ENCODE measurements at places on chromosomes 11 and 22.

- no peak for DNase-seq
Observed at GRCh38 chr11:132186699-132187098, 816.3 kb downstream of the NTM start.

DNA sequence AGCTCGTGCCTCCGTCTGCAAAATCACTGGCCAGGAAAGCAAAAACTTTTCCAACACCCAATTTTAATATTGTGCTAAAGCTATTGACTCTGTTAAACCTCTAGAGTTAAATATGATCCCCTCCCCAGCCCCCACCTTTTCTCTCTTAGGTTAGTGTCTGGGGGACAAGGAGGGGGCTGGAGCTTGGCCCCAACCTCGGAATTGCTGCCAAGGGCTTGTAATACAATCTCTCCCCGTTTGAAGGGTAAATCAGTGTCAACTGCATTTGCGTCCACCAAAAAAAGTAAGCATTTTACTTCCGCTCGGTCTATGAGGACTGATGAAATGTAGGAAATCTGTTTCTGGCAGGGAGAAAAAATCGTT lies at the start of gene GAS2:
GAS2 (plus strand) TSS at position 287 of the 363 bp plus-strand sequence. CDS start 8,259 bp downstream, outside the sequence.
- no peak for DNase-seq

DNA sequence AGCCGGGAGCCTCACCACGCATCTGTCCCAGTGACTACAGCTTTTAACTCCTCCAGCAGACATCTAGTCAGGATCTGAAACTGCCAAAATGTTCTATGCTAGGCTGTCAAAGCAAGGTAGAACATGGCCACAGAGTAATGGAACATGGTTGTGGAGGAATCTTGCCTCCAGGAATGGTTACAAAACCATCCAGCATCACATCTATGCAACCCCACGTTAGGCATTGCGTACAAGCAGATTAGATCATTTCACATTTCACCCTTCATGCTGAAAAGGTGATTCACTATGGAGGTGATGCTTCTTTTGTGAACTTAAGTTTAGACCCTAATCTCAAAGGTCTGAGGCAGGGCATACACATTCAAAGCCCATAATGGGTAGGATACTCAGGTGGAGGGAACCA lies 103.0 kb downstream of the PARVA start:
- DNase-seq, result no peak

DNA sequence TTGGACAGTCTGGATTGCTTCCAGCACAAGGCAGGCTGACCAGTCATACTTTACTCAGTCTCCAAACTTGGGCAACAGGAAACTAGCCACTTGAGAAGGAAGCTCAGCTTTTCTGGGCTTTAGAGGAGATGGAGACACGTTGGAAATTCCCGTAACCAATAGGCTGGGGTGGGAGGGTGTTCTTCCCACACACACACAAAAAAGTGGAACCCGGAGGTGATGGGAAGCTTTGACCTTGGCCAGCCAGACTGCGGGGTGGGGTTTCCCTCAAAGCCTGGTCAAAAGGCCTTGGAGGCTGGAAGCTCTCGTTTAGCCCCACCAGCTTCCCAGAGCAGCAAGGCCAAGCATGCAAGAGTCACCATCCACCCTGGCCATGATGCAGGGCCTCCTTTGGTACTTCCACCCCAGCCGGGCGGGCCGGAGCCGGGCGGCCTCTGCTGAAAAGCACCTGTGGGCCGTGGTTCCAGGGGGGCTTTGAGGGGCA lies 126.2 kb downstream of the BCR start:
- DNase-seq, result no peak

- no peak for DNase-seq
Observed at GRCh38 chr11:65207918-65208784, 26.4 kb downstream of the CAPN1 start.

DNA sequence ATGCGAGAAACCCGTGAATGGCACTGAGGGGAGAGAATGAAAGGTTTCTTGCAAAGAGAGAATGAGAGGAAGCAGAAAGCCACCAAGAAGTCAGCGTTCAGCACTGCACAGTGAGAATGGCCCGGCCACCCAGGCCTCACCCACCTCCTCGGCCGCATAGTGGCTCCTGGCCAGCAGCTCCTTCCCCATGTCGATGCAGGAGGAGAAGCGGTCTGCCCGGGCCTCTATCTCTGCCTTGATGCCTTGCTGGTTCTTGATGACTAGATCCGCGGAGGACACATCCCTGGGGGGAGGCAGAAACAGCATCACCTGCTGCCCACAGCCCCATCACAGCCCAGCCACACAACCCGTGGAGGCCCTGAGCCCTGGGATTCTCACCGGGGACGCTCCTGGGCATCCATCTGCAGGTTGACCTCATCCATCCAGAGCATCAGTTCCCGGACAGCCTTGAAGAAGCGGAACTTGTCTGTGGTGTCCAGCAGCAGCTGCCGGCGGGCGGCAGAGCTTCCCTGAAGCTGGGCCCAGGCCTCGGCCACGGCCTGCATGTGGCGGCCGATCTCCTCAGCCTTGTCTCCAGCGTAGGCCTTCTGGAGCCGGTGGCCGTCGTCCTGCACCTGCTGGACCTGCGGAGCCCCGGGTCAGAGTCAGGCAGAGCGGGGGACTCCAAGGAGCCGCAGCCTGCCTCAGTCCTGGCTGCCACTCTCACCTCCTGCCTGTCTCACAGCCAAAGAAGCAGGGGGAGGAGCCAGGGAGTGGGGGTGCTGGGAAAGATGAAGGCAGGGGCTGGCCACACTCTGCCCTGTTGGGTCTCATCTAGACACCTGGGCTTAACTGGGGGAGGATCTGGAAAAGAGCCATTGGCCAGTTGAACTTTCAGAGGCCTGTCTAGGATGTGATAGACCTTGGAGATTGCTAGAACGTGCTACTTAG lies 12.2 kb upstream of the RBM4B start:
- no peak for DNase-seq

All from putamen (tissue), 1 donor.